ENCODE measurements at places on chromosomes 16 and 17.

- no peak for DNase-seq
These were observed 7.3 kb downstream of the THRA start for GRCh38 chr17:40069751-40070708.

GRCh38 chr17:3954976-3955672 is 9.1 kb downstream of the ATP2A3 start:
- no peak for DNase-seq

GRCh38 chr17:1898872-1899271 is 69.1 kb downstream of the RPA1 start:
- DNase-seq = no peak

DNA sequence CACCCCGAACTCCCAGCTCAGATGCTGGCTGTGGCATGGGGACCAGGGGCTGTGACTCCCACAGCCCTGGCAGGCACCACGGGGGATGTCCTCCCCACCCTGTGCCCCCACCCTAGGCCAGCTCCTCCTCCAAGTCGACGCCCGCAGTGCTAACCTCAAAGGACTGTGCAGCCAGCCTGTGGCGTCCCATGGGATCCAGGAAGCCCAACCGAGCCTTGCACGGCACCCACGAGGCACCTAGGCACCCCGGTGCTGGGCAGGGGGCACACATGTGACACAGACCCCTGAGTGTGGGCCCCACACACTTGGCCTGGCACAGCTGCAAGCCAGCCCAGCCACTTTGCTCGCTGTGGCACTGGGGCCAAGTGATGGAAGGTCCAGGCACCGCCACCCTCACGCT is 3.9 kb downstream of the GCGR start:
- DNase-seq = no peak

GRCh38 chr16:65663774-65664173 is 541.9 kb upstream of the CDH11 start:
- no peak for DNase-seq

GRCh38 chr17:61488878-61489718 is 36.9 kb downstream of the TBX4 start:
- DNase-seq = no peak

GRCh38 chr16:31145398-31145990 is 4.4 kb downstream of the PRSS36 start:
- DNase-seq = no peak

- no peak for DNase-seq
These were observed 8.2 kb downstream of the PLCD3 start for GRCh38 chr17:45123930-45124796.

DNA sequence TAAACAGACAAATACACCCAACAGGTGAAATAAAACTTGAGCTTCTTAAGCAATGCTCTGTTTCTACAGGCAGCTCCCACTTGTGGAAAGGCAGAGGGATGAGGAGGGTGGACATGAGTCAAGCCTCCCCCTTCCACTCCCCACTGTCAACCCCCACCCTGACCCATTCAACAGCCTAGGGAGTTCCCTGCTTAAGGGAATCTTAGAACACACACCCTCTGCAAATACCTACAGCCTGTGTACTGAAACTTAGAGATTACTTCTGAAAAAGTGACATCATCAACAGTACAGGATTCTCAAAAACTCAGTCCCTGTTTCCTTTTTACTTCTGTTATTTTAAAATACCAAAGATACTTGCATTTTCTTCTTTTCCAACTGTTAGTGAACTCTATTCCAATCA is 345.4 kb downstream of the SOX9 start:
- DNase-seq = no peak

DNA sequence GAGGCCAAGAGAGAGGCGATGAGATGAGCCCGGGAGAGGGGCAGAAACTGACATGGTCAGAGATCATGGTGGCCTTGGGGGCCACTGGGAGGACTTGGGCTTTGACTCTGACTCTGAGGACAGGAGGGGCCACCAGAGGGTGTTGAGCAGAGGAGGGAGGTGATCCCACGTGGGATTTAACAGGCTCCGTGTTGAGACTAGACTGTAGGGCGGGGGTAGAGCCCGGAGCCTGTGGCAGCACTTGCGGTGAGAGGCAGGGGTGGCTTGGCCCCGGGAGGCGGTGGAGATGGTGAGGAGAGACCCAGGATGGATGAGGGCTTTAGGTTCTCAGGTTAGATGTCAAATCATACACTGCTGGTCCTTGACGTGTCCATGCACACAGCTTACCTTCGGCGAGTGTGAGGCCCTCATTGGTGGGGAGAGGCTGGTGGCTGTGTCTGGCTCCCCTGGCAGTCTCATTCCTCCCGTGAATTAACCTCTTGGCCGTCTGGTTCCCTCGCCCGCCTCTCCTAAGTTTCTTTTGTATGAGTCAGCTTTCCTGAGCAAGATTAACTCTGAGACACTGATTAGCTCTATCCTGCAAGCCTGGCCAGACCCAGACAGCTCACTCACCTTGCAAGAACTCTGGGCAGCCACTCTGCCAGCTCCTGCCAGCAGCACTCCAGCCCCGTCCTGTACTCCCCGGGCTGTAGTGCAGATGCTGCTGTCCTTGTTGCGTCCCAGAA is 39.7 kb downstream of the VPS35L start:
- no peak for DNase-seq

- no peak for DNase-seq
These were observed 8.7 kb downstream of the NUP88 start for GRCh38 chr17:5410594-5411272.

DNA sequence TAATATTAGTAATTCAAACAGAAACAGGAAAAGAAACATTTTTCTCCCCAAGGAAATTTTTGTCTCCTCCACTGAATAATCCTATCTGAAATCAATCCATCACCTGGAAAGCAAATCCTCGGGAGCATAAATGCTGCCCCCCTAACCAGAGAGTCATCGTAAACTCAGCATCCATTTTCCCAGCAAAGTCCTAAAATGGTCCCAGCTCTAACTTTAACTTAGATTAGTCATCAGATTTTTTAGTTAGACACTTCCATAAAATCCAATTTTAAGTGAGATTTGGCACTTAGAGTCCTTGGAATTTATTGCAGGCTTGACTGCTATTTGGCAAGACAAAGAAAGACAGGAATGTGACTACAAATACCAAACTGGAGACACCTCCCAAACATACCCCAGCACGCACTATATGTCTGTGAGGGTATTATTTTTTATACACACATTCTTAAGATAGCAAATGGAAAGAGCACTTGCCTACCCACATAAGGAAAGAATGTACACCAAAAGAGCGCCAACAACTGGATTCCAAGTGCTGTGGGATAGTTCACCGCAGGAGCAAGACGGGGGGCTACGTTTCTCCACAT is 15.4 kb downstream of the SCO1 start:
- DNase-seq = no peak

GRCh38 chr17:34653511-34653910 is 74.1 kb downstream of the TMEM132E start:
- DNase-seq = no peak

GRCh38 chr16:75083813-75084212 is 32.8 kb downstream of the LDHD start:
- no peak for DNase-seq

DNA sequence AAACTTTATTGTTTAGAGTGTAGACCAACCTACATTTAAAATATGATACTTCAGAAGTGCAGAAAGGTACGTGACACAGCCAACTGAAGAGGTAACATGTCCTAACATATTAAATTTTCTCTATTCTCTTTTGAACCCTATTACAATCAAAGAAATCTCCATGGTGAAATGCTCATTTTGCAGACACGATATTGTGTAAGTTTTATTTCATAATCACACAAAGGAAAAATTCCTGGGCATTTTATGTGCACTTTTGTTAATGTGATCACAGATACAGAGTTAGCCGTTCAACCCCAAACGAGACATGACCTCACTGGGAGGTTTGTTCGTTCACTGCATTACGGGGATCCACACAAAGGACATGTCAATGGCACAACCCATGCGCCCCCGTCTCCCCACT is 21.8 kb downstream of the KCNJ16 start:
- DNase-seq = no peak

DNA sequence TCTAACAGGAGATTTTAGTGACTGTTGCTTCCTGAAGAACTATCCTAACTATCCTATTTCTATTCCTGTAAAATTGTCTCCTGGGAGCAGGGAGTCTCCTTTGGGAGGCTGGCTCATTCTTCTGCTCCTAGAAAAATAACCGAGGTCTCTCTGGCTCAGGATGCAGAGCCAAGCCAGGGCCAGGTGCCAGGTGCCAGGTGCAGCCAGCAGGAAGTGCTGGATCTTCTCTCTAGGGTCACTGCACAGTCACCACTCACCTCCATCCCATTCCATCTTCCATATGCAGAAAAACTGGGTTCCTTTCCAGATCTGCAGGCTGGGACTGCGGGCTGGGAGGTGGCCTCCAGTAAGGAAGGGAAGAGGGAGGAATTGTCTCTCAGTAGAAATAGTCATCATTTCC is 3.8 kb upstream of the TMC7 start:
- DNase-seq = no peak

- DNase-seq = no peak
These were observed 610 bp downstream of the DOC2A start for GRCh38 chr16:30009990-30010843.

- no peak for DNase-seq
These were observed 48.4 kb downstream of the MPRIP start for GRCh38 chr17:17090642-17091103.

- DNase-seq = no peak
These were observed 75.2 kb downstream of the CPPED1 start for GRCh38 chr16:12728469-12728868.

DNA sequence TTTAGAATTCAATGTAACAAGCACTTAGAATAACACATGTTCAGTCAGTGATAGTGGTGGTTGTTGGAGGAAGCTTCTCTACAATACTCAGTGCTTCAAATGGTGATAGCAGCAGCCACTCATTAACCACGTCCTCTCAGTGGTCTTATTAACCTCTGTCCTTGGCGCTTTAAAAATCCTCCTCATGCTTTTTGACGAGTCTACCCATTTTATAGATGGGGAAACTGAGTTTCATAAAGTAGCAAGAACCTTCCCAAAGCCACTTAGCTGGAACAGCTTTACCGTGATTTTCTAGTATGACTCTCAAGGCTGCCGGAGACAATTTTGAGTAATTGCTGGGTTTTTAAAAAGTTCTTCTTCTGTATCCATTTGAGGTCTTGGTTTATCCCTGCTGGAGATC is 47.4 kb downstream of the PLCG2 start:
- no peak for DNase-seq

GRCh38 chr16:48622456-48623303 is 12.7 kb upstream of the N4BP1 start:
- no peak for DNase-seq

DNA sequence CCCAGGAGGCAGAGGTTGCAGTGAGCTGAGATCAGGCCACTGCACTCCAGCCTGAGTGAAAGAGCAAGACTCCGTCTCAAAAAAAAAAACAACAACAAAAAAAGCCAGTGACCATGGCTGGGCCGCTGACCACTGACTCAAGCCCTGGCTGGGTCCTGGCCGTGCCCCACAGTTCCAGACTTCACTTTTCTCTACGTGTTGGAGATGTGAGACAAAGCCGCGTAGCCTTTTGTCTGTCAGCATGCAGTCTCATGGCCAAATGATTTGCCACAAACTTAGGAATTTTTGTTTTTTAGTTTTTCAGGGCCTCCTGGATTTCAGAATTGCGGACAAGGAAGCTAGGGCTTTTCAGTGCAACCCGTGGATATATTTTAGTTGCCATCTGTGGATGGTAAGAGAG is 89.3 kb upstream of the CIBAR2 start:
- no peak for DNase-seq
